ENCODE measurements at places on chromosomes 5 and 9.
A peak's percentile ranks its signal among the peaks of the same experiment; 100 is the strongest.

- no peak for DNase-seq
Observed at GRCh38 chr9:75111019-75111622, 22.8 kb downstream of the OSTF1 start.

GRCh38 chr9:106916466-106917235 is 53.7 kb downstream of the ZNF462 start:
- DNase-seq: no peak

DNA sequence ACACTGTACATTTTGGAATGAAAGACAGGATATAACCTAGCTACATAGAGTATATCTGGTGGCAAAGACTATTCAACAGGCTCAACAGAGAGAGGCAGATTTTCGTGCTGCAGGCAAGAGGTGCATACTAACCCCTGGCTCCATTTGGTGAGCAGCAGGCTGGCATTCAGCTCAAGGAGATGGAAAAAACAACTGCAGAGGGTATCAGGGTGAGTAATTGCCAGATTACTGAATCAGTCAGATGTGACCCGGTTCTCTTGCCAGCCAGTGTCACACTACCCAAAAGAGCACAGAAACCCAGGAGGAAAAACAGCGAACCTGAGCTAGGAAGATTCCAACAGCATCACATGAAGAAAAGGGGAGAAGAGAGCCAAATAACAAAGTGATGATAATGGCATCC is 130.4 kb upstream of the PRLR start:
- DNase-seq: no peak

DNA sequence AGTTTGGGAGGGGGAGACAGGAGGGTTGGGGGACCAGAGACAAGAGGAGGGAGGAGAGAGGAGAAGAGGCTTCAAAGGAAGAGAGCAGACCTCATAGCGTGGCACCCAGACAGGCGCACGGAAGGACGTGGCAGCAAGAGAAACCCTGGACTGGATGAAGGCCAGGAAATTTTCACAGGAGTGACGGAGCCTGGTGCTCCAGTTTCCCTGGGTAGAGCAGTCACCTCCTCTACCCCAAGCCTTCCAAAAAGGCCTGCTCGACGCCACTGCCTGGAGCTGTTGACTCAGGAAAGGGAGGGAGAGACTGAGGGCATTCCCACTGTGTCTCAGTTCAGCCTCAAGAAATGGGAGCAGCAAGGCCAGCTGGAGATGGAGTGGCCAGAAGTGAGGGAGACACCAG is 19.3 kb downstream of the AK8 start:
- DNase-seq: no peak

- no peak for DNase-seq
Observed at GRCh38 chr5:113293975-113294310, 140.8 kb downstream of the TSSK1B start.

- DNase-seq: no peak
Observed at GRCh38 chr5:148910686-148911361, 84.4 kb downstream of the ADRB2 start.

DNA sequence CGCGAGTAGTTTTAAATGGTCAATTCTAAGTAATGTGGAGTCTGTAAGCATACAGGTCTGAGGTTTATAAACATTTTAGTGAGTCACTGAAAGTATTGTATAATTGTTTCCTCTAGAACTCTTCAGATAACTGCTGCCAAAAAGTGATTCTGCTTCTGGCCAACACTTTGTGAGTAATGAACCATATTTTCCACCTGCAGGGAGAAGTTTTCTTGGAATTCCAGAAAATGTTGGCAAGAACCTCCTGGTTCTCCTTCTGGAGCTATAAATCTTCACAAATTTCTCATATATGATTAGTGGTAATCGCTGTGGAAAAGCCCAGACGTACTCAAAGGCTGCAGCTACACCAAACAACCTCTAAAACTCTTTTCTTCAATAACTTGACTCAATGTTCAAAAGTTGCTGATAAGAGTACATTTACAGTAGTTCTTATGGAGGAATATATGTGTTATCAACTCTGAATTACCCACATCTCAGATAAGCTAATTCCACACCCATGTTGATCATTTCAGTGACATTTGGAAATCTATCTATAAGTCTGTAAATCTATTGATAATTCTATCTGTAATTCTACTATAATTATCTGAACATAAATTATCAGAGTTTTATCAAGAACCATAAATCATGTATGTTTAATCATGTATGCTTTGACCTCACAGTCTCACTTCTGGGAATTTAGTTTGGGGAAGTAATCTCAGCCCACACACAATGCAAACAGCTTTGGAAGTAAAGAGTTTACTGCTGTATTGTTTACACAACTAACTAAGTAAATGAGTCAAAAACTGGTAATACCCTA is 74.1 kb downstream of the FNBP1 start:
- DNase-seq: no peak

- DNase-seq: no peak
Observed at GRCh38 chr9:134766587-134766986, 114.0 kb upstream of the FCN2 start.

DNA sequence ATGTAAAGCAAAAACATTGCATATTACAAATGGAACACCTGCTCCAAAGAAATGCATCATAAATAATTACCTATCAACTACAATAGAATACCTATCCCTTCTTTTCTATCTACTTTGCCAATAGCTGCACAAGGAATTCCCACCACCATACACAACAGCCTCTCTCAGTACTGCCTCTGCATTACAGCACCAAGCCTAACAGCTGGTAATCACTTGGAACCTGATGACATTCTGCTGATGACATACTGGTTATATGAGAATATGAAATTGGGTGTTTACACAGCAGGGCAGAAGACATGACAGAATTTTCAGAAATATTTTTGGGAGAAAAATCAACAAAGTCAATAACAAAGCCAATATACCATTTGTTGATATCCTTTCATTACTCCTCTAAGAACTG is 43.2 kb downstream of the PSMB7 start:
- no peak for DNase-seq

GRCh38 chr5:91397791-91398190 is 14.7 kb upstream of the ARRDC3 start:
- no peak for DNase-seq

GRCh38 chr5:61805101-61805500 is 473.0 kb downstream of the ZSWIM6 start:
- DNase-seq: no peak

DNA sequence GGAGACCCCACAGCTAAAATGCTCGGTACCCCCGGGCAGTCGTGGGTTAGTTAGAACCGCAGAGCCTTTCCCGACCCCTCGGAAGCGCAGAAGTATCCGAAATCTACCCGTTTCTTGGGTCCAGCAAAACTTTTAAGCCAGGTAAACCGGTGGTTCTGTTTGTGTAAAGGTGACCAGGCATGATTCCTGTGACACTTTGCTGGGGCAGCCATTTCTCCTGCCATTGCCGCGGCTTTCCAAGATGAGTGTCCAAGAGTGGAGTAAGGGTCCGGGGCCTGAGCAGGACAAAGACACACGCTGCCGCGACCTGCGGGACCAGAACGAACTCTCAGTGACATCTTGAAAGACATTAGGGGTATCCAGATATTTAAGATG is 655 bp downstream of the MARVELD2 start:
- DNase-seq: no peak

GRCh38 chr9:96721731-96722429 is 56.0 kb downstream of the ZNF510 start:
- DNase-seq: no peak

- DNase-seq: peak; percentile 31
Observed at GRCh38 chr9:130128733-130129431, 43.3 kb upstream of the NCS1 start.

DNA sequence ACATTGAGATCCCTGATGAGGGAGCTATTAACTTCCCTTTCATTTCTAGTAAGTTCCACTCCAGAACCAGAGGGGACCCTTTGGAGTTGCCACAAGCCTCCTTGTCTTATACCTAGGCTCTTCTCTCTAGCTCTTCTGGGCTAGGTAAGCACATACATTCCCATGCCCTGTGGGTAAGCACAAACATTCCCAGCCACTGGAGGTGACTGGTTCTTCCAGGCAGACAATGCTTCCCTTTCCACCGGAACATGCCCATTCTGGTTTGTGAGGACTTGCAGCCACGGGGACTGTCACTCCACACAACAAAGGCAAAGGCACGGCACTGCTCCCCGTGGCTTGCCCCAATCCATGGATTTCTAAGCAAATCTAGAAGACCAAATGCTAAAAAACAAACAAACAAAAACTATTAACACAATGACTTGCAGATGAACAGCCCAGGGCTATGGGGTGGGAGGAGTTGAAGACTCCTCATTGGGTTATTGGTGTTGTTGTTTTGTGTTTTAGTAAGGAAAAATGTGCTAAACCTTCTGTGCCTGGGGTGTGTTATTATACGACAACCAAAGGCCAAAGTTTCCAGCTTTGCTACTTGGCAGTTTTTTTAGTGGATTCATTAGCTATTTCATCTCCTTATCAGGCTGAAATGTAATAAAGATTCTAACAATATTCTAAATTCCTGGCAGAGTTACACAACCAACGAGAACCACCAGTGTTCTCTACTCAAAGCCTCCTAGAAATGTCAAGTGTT is 276.2 kb downstream of the SYK start:
- no peak for DNase-seq

GRCh38 chr5:77224672-77225355 is 14.3 kb downstream of the PDE8B start:
- DNase-seq: no peak

- DNase-seq: no peak
Observed at GRCh38 chr9:79195879-79196278, 375.9 kb upstream of the TLE4 start.

GRCh38 chr5:37842048-37842447 is 2.2 kb upstream of the GDNF start:
- DNase-seq: no peak

GRCh38 chr9:106758911-106759310 is 104.1 kb upstream of the ZNF462 start:
- no peak for DNase-seq

DNA sequence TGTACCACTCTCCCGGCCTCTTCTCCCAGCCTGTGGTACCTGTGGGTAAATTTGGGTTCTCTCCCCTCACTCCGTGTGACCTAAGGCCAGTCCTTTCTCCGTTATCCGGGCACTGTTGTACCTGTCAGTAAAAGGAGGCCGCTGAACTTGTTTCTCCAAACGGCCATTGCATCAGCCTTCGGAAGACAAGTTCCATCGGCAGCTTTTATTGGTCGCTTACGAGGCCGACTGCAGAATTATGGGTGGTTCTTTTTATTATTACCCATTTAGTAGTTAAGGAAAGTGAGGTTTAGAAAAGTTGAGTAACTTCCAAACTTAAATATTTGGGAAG is 558 bp downstream of the GRPEL2 start:
- DNase-seq: no peak

- no peak for DNase-seq
Observed at GRCh38 chr9:75146229-75146628, 57.9 kb downstream of the OSTF1 start.

GRCh38 chr5:128304791-128305190 is 221.2 kb downstream of the SLC12A2 start:
- no peak for DNase-seq

DNA sequence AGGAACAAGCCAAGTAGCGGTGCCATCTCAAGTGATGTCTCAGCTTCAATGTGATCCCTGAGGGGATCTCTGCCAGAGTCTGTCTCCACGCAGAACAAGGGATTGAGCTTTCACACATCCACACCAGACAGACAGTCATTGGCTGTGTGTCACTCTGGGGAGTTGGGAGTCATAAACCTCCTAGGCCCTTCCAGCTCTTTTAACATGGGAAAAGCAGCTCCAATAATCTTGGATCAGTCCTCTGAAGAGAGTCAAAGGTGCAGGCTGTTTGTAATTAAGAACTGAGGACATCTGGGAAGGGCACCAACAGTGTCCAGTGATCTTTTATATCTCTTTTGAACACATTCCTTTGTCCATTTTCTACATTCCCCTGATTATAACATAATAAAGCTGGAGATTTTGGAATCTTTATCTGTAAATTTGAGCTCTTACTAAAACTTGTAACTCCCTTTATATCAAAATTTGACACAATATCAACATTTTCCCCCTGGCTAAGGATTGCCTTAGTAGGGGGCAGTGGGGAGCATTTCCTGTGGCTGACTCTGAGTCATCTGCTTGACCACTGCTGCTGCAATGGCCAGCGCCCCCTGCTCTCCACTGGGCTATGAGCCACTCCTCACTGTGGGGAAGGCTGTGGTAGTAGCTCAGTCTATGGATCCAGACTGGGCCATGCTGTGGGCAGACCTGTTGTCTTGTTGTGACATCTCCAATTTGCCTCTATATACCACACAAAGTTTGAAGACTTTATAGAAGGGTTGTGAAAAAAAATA is 284.4 kb downstream of the OSTF1 start:
- DNase-seq: no peak

DNA sequence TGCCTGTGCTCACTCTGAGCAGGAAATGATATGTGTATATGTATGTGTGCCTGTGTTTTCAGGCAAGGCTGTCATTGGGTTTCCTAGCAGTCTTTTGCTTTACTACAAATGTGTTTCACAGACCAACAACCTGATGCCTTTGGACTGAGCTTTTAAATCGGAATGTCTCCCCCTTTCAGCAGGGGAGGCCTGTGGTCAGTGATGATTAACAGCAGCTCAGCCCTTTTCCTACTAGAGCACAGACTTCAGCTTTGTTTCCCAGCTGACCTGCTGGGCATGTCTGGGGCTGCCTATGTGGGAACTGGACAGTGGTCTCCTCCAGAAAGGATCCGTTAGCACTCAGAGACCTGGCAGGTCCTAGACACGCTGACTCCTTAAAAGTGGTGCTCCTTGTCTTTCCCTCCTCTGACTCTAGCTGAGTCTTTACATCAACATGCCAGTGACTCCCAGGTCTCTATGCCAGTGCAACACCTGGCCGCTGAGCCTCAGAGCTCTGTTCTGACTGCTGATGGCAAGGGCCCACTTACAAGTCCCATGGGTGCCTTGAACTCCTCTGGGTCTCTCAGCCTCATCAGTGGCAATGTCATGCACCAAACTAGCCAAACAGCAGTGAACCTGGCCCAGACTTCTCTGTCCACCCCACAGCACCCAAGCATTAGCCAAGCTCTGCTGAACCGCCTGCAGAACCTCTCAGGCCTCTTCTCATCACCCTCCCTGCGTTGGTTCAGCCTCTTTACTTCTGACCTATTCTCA is 7.7 kb downstream of the MACROH2A1 start:
- no peak for DNase-seq
